ENCODE measurements at places on chromosomes 4 and X.

DNA sequence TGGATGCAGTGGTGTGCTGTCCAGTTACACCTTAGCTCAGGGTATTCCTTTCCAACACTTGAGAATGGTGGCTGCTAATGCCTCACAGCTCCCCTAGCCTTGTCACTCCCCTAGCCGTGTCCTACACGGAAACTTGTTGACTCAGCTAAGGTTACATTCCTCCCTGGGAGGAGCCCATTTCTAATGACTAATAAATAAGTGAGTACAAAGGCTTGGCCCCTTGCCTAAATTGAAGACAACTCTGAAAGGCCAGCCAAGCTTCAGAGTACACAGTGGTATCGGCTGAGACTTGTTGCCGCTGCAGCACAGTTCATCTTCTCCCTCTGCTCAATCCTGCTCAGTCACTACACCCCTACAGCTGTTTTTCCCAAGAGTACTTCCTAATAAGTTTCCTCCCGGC lies 21.2 kb upstream of the SLC25A31 start:
- no peak for DNase-seq

DNA sequence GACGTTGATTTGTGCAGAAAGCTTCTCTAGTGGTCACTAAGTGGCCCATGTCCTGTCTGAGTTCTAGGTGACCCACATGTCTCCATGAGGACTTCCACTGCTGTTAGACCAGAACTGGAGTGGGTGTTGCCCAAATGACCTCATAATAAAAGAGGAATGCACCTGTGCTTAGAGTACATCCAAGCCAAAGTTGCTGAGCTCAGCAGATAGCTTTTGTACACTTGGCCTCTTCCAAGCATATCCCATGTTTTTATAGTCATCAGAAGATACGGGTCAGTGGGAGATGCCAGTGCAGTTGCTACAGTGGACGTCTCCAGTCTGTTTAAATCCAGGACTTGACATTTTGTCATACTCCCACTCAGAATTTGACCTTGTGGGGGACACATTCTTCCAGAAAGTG lies 37.6 kb upstream of the WDR1 start:
- DNase-seq, result no peak

- no peak for DNase-seq
Observed at GRCh38 chr4:152973629-152974467, 37.7 kb downstream of the FHDC1 start.

GRCh38 chrX:15448010-15448639 lies 45.0 kb downstream of the PIR start:
- no peak for DNase-seq

- DNase-seq, result no peak
Observed at GRCh38 chr4:73006286-73006990, 63.1 kb downstream of the COX18 start.

GRCh38 chr4:67152976-67153375 lies 392.3 kb downstream of the CENPC start:
- DNase-seq, result no peak

GRCh38 chrX:40943093-40943641 lies 142.1 kb upstream of the USP9X start:
- no peak for DNase-seq

DNA sequence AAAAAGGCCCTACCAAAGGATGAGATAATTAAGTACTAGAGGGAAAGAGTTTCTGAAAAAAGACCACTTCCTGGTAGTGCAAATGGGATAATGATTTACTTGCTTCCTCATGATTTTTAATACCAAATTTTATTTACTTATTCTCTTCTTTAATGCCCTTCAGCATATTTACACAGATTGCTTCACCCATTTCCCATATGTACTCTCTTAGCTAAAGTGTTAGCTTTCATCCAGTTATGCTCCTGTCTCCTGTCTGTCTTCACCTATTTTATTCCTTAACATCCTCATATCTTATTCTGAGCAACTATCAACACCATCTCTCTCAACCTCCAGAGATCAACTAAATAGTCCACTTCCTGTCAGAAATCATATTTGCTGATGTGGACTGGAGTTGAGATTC lies 183.2 kb upstream of the HS3ST1 start:
- DNase-seq, result no peak

DNA sequence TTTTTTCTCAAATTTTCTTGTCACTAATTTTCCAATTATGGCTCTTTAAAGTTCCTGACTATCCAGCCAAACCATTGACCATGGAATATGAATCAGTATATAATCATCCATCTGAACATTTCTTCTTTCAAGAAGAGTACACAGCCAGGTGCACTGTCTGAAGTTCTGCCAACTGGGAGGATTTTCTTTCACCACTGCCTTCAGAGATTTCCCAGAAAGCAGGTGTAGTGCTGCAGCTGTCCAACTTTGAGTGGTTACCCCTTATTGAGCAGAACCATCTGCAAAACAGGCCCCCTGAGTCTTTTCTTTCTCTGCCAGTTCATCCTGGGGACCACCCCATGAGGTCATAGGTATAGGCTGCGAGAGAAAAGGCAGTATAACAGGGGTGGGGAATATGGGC lies 1213.2 kb downstream of the RAPGEF2 start:
- DNase-seq, result no peak

- no peak for DNase-seq
Observed at GRCh38 chr4:147674073-147674472, 9.9 kb downstream of the PRMT9 start.

DNA sequence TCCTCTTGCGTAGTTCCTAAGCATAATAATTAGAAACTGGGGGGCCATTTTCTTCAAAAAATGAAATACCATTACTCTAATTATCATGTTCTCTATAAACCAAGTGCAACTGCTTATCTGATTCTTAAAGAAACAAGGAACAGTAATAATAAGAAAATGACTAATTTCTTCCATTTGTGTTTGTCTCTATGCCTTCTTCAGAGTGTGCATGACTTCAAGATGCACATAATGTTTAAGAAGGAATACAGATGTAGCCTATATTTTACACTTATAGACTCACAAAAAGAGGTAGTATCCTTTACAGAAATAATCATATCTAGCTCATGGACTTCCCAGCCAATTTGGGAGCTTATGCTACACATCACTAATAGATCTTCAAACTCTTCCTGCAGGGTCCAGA lies 131.7 kb downstream of the CHRNA9 start:
- no peak for DNase-seq

DNA sequence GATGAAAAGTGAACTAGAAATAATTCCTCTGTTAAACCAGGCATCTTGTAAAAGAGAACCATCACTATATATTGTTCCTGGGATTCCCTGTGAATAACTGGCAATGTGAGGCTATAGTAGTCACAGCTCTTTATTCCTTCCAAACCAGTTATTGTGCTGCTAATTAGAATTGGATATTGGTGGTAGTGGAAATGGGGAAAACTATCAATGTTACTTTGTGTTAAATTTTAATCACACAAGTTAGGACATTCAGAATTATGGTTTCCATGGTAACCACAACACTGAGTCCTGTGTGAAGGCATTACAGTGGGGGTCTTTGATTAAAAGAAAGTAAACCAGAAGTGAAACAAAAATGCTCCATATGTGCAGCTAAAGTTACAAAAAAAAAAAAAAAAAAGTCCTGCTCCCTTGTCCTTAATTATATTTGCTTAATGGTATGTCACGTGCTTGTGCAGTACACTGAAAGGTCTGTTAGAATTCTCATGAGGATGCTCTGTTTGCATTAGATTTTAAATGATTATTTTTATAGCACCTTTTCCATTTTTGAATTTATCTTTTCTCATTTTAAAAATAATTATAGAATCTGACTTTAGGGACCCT lies 200.4 kb downstream of the ADGRL3 start:
- no peak for DNase-seq

- DNase-seq, result no peak
Observed at GRCh38 chr4:66842026-66842723, 703.1 kb downstream of the CENPC start.

GRCh38 chrX:153732401-153732800 lies 7.7 kb downstream of the ABCD1 start:
- DNase-seq, result no peak

GRCh38 chrX:10121787-10122186 lies 35.0 kb upstream of the CLCN4 start:
- DNase-seq, result no peak

Measured in memory B cell (primary cell).